ENCODE measurements at places on chromosomes 12 and 14.

- DNase-seq: no peak
These were observed 39.1 kb downstream of the IQSEC3 start for GRCh38 chr12:105696-106095.

GRCh38 chr14:83463500-83464098, 1929.9 kb upstream of the SEL1L start:
- peak; percentile 7 for DNase-seq

GRCh38 chr14:60665177-60665550, 15.9 kb upstream of the SIX1 start:
- no peak for DNase-seq

DNA sequence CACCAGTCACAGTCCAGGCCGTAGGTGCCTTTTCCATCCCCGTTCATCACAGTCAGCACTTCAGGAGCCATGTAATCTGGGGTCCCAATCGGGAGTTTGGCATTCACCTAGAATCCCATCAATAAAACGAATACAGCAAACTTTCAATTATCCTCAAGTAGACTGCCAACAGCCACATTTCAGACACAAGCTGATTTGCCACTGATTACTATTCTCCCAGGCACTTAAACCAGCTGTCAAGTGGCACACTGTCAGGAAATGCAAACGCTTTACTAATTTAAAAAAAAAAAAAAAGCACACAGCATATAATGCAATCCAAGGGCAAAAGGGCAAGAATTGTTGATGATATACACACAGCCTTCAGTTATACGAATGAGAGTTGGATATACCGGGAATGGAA, 51.9 kb downstream of the CIT start:
- DNase-seq: no peak

DNA sequence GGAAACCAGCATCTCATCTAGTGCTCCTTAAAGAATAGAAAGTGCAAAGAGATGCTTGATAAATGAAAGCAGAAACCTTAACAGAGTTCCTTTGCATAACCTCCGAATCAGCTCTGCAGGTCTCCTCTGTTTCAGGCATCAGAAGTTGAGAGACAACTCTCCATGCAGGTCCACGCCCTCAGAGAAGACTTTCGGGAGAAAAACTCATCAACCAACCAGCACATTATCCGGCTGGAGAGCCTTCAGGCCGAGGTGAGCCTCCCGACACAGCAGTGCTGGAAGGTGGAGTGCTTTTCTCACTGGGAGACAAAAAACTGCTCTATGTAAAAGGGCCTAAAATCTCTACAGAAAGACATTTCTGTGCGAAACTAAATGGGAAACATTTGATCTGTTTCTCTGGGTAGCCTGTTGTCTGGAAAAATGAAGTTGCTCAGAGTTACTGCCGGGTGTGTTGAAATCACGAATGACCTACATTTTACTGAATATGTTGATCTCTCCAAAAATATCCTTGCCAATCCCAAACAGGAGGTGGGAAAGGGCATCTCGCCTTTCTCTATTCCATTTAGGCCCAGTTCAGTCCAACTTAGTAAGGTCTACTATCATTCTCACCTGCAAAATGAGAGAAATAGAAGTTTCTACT, 54.9 kb downstream of the RAB35 start:
- DNase-seq: peak; percentile 57

DNA sequence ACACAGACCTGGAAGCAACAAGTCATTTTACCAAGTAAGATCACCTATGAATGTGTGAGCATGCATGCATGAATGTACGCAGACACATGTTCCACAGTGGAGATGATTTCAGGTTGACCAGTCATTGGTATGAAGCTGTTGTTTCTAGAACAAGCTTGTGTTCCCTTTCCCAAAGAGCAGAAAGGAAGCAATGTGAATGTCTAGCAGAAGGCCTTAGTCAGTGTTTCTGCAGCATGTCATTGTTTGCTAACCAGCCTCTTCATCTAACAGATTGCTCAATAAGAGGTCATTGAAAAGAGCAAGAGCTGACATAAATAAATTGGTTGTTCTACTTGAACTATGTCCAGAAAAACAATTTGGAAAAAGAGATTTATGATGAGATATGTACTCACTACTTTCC, 191.4 kb downstream of the PLCZ1 start:
- no peak for DNase-seq

GRCh38 chr14:100617410-100618317, 30.4 kb upstream of the BEGAIN start:
- DNase-seq: peak; percentile 37

GRCh38 chr14:34060651-34060999, 109.8 kb upstream of the EGLN3 start:
- DNase-seq: peak; percentile 27

- no peak for DNase-seq
These were observed 135.9 kb downstream of the KTN1 start for GRCh38 chr14:55715889-55716288.

DNA sequence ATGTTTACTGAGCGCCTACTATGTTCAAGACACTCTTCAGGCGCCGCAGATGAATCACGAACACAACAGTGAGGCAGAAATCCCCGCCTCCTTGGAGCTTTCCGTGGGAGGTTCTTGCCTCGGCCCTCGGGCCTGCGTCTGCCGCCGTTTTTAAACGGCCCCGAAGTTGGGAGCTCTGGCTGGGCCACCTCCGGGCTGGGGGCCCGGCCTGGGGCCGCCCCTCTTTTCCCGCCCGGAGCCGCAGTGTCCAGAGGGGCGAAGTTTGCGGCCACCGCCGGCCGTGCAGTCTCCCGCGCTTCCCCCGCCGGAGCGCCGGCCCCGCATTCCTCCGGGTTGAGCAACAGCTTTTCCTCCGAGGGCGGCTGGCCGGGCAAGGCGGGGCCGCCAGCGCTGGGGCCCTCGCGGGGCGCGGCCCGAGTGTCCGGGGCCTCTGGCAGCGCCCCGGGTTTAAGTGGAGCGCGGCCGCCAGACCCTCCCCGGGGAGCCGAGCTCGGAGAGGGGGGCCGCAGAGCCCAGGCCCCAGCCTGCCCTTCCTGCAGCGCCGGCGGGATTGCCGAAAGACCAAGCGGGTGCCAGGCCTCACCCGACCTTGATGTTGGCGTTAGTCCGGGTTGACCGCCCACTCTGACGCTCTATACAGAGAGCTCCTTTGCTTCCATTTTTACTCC, 18.7 kb upstream of the CTDSP2 start:
- peak; percentile 70 for DNase-seq

DNA sequence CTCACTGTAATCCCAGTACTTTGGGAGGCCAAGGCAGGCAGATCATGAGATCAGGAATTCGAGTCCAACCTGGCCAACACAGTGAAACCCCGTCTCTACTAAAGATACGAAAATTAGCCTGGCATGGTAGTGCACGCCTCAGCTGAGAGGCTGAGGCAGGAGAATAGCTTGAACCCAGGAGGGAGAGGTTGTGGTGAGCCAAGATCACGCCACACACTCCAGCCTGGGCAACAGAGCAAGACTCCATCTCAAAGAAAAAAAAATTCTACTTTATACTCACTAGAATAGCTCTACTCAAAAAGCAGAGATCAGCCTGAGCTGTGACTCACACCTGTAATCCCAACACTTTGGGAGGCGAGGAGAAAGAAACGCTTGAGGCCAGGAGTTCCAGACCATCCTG, 17.1 kb downstream of the NUMB start:
- no peak for DNase-seq

DNA sequence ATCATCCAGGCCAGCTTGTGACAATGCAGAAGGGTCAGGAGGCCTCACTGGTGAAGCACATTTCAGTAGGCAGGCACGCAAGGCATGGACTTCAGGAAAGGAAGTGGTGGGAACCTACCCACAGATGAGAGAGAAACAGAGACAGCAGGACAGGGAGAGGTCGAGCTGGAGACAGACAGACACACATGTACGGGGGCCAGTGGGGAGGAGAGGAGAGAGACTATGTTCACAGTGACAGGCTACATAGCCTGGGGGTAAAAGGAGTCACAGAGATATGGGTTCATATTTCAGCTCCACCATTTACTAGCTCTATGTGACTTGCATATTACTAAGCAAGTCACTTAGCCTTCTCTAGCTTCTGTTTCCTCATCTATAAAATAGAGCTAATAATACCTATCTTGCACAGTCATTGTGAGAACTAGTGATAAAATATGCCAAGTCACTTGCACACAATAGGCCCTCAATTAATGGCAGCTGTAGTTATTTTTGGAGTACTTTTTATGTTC, 91.1 kb upstream of the FUT8 start:
- DNase-seq: no peak

DNA sequence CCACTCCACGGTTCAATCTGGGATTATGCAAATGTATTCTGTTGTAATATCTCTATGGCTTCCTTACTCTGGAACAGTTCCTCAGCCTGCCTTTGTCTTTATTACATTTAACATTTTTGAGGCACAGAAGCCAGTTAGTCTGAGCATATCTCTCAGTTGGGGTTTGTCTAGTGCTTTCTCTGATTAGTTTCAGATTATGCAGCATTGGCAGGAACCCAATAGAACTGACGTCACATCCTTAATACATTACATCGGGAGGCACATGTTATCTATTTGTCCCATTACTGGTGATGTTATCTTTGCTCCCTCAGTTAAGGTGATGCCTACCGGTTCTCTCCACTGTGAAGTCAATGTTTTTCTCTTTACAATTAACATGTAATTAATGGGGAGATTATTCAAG, 62.4 kb downstream of the PPM1A start:
- DNase-seq: no peak

DNA sequence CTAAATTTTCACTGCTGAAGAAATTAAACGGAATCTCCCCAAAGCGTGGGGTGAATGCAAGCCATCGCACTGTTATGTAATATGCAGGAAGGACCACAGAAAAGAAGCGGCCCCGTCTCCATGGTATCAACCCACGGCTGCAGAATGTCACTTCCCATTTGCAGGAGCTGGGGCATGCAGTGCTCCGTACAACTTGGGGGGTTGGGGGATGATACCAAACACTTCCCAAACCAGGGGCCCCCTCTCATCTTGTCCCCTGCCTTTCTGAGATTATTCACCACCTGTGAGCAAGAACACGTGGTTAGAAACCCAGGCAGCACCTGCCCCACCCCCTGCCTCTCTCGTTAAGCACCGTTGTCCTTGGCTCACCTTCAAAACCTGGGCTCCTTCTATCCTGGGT, 505.1 kb upstream of the TMEM132C start:
- peak; percentile 85 for DNase-seq

DNA sequence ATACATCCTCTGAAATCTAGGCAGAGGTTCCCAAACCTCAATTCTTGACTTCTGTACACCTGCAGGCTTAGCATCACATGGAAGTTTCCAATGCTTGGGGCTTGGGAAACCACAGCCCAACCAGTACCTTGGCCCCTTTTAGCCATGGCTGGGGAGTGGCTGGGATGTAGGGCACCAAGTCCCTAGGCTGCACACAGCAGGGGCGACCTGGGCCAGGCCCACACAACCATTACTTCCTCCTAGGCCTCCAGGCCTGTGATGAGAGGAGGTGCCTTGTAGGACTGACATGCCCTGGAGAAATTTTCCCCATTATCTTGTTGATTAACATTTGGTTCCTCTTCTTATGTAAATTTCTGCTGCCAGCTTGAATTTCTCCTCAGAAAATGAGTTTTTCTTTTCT, 1387.4 kb downstream of the FSCB start:
- DNase-seq: no peak

GRCh38 chr12:85036733-85037132, 582 bp downstream of the LRRIQ1 start:
- DNase-seq: no peak

DNA sequence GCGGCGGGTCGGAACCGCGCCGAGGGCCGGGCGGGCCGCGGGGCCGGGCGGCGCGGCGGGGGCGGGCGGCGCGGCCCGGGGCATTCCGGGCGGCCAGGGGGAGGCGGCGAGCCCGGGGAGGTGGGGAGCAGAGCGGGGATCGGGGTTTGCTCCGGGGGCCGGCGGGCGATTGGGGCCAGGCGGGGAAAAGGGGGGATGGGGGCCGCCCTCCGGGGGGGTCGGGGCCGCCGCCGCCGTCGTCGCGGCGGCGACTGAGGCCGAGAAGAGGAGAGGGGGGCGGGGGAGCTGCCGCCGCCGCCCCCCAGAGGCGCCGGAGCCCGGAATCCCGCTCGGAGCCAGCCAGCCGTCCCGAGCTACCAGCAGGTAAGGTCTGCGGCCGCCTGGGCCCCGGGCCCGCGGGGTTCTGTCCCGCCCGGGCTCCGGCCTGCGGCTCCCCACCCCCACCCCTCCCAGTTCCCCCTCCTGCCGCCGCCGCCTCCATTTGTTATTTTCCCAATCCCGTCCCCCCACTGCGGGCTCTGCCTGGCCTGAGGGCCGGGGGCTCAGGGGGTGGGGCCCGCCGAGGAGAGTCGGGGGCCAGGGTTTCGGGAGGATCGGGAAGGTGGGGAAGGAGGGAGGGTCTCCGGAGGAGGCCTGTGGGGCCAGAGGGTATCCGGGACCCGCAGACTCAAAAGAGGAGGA, 403 bp downstream of the ATN1 start:
- DNase-seq: no peak

- DNase-seq: no peak
These were observed 1.5 kb downstream of the CHURC1 start for GRCh38 chr14:64915797-64916196.

- DNase-seq: no peak
These were observed 173.5 kb downstream of the SLC41A2 start for GRCh38 chr12:104784592-104784991.

GRCh38 chr12:131266591-131267467, 313.1 kb downstream of the ADGRD1 start:
- DNase-seq: no peak

GRCh38 chr14:91397965-91398591, 19.5 kb downstream of the CCDC88C start:
- no peak for DNase-seq

- no peak for DNase-seq
These were observed 3.8 kb downstream of the ERP29 start for GRCh38 chr12:112017041-112017440.

All from G401 (cell line).